ENCODE measurements at places on chromosomes 13 and 19. TPM values are rescaled to one million over a fixed set of nuclear protein-coding genes. Genes with fewer than 3 reads are reported as not detected.

PLPP2 gene
- total RNA-seq, result 104 TPM

AP1M2 gene
- total RNA-seq, result 5.8 TPM

SYNE4 gene
- total RNA-seq, result not detected

ZNF729 gene
- not detected for total RNA-seq

TMEM238 gene
- 1.3 TPM for total RNA-seq

NFIX gene
- 12.4 TPM for total RNA-seq

KLK10 gene
- total RNA-seq, result not detected

- DNase-seq, result no peak
Measured at GRCh38 chr19:3984584-3984907, 717 bp downstream of the EEF2 start.

DNA sequence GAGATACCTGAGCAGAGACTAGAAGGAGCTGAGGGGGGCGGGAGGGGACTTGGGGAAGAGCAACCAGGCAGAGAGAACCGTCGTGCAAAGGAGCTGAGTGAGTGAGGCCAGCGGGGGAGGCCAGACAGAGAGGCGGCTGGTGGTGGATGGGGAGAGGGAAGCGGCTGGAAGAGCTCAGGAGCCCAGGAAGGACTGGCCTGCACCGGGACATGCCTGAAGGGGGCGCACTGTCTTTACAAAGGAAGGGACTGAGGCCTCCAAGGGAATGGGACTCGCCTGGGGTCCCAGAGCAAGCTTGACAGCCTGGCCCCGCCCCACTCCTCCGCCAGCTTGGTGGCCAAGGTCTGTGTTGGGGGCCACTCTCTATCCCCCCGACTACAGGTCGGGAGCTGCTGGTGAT, 14.9 kb downstream of the ONECUT3 start:
- no peak for DNase-seq

GRCh38 chr13:25203127-25203740, 31.1 kb upstream of the AMER2 start:
- no peak for DNase-seq

DNA sequence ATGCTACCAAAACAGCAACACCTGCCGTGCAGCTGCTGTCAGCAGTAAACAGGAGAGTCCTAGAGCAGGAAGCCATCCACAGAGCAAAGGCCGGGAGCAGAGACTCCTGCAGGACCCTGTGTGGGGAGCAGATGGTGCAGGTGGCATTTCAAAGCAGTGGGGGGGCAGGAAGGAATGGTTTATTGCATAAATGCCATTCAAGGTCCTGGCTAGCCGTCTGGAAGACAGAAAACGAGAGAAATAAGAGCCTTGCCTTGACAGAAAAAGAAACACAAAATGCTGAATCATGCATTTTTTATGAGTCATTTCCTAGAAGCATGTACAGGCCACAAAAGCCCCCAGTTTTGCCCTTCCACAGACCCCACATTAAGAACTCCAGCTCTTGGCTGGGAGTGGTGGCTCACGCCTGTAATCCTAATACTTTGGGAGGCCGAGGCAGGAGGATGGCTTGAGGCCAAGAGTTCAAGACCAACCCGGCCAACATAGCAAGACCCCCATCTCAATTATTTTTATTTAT, 5.4 kb downstream of the RSPH6A start:
- peak; percentile 94 for DNase-seq

GRCh38 chr13:114110091-114110829, 22.2 kb downstream of the RASA3 start:
- no peak for DNase-seq

DNA sequence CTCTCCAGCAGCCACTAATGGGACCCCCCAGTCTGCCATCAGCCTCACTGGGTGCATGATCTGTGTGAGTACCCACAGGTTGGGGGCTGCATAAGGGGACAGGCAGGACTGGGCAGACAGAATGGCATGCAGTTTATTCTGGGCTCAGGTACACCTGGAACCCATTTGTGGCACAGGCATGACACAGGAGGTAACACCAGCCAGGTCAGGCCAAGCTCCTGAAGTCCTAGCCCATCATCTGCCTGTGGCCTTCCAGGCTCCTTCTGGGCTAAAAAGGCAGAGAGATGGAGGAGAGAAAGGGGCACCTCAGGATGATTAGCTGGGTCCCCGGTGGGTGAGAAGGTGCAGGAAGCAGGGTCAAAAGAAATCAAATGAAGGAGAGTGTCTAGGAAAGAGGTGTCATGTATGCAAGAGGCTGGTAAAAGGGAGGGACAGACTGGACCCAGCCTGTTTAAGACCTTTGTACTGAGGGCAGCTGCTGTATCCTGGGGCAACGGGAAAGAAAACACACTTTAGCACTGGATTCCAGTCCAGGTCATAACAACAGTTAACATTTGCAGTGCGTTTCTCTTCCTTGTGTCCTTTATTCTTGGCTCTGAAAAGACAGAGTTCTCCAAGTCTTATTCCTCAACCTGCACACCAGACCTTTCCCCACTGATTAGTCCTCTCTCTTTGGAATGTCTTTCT, 20.2 kb upstream of the DGKH start:
- DNase-seq, result no peak

DNA sequence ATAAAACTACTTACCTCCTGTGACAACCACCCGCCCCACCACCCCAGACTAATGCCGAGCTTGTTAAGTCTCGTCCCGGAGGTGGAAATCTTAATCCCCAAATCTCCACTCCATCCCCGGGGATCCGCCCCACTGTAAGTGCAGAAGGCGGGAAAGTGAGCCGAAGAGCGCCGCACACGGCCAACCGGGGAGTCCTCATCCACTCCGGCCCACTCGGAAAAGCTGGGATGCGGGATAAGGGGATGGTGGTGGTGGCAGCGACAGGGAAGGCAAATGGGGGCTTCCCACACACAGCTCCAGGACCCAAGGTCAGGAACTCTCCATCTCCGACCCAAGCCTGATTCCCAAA, 621 bp downstream of the FBL start:
- DNase-seq, result peak; percentile 18

DNA sequence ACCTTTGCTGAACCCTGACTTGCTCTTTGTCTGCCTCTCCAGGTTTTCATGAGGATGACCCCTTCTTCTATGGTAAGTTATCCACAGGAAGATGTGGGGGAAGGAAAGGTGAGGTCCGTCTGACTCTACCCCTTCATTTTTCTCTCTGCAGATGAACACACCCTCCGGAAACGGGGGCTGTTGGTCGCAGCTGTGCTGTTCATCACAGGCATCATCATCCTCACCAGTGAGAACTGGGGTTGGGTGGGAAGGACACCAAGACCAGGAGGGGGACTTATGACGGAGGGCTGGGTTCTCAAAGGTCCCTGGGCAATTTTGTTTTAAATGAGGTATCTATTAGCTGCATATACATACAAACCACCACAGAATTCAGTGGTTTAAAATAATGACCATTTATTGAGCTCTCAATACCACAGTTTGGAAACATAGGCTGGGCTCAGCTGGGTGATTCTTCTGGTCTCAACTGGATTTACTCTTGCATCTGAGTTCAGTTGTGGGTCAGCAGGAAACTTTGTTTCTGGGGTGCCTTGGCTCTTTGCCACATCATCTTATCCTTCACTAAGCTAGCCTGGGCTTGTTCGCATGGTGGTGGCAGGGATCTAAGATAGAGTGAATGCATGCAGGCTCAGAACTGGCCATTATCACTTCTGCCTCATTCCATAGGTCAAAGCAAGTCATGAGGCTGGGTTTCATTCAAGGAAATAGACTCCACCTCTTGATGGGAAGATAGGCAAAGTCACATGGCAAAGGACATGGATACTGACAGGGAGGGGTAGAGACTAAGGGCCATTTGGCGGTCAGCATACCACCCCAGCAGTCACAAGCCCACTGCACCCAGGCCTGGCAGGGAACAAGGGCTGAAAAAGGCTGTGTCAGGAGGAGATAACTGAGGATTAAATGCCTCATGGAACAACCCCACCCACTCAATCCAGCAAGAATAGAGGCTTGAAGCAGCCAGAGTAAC, 11.8 kb downstream of the FXYD5 start:
- DNase-seq, result no peak

- no peak for DNase-seq
Measured at GRCh38 chr19:55075371-55075998, at the start of gene EPS8L1. EPS8L1 (plus strand) TSS chr19:55075869; CDS start chr19:55076445, 576 bp downstream.

DNA sequence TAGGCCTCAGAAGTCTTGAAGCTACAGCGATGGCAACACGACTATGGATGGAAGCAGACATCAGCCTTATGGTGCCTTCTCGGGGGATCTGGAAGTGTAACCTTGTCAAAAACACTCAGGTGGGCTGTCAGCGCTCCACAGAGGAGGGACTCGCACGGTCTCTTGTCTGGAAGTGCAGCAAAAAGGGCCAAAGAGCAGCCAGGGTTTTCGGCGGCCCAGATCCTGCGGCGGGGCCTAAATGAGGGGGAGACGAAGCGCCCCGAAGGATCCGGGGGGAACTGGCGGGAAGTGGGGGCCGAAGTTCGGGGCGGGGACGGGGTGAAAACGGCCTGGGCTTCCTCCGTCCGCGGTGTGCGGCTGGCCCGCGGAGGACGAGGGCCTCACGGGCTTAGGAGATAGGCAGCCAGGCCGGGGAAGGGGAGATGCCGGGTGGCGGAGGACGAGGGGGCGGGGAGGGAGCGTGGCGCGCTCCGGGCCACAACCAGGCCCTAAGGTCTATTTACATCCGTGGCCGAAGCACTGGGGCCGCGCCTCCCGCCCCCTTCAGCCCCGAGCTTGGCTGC, 637 bp downstream of the RANBP3 start:
- no peak for DNase-seq

DNA sequence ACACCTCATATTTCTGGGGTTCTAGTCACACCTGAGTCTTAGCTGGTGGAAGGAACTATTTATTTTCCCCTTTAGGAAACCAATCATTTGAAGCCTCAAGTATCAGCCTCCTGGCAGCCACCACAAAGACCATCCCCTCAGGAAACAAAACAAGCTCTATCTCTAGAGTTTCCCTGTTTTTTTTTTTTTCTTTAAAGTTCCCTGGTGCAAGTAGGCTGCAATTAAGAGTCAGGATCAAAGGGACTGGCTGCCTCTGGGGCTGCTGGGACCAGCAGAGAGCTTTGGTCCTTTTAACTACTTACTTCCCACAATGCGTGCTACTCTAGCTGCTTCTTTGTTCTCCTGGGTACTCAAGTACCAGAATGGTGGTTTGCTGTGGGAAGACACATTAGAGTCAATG, 11.4 kb downstream of the MBNL2 start:
- DNase-seq, result no peak

DNA sequence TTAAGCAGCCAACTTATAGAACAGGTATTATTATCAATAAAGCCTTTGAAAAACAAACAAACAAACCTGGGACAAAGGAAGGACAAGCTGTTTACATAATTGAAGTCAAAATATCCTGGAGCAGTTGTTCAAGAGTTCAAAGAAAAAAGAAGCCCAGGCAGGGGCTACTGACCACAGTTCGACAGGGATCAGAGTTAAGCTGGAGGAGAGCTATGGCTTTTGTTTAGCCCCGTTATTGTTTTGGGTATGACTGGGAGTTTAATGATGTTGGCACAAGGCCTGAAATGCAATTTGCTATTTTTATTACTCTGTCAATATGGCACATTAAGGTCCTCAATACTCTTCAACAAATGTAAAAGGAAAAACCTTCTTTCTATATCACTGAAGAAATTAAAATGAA, 624.4 kb upstream of the KLHL1 start:
- DNase-seq, result no peak

DNA sequence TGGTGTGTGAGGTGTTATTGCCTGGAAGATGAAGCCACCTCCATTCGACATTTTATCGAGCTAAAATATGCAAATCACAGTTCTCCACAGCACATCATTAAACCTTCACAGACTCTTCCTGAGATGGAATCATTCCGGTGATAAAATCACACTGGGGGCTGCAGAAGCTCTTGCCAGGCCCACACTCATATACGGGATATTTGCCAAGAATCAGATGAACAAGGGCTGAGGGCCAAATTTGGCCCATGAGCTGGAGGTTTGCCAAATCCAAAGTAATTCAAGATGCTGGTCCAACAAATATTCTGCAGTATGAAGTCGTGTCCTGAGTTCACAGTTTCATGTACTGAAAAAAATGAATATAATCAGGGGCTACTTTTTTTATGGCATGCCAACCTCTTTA, 16.7 kb upstream of the RXFP2 start:
- no peak for DNase-seq

DNA sequence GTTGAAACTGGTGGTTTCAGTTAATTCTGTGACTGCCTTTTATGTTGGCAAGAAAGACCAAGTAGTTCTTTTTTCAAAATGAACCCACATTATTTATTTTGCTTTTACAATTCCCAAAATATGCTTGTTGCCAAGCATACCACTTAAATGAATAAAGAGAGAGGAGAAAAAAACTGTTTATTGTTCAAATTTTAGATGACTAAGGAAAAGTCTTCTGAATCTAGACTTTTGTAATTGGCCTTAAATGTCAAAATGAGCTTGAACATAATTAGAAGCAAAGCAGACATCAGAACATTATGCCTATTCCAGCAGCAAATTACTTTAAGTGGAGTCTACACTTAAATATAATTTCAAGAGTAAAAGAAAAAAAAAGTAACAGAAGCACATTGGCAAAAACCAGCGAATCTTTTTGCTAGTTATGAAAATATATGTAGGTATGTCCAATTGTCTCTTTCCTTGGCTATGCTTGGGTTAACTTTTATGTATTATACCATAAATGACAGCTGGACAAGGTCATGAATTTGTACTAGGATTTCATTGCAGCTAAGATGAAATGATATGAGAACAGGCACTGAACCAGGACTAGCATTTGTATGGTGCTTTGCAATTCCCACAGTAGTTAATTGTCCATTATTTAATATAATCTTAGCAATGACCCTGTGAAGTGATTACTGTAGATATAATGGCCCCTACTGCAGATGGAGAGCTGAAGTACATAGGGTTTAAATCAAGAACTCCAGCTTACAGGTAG, 211.9 kb downstream of the NALCN start:
- no peak for DNase-seq

DNA sequence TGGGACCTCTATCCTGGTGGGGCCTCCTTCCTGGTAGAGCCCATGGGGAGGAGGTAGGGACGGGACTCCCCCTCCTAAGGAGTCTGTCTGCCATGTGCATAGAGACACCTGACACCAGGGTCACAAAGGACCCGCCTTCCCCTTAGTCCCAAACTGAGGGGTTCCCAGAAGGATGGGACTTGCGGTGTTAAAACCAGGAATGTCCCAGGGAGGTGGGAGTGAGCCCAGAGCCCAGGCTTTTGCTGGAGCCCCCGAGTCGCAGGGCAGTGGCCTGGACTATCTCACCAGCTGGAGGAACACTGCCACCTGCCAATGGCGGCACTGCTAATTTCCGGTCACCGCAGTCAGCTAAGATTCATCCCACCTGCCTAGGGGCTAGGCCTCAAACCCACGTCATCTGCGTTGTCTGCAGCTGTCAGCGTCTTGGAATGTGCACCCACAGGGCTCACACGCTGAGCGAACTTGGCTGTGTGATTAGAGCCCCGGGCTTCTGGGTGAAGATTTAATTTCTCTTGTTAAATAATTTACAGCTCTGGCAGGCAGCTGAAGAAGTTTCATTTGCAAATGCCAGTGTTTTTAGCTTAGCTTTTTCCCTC, 31.9 kb upstream of the ATP11A start:
- peak; percentile 27 for DNase-seq

- no peak for DNase-seq
Measured at GRCh38 chr19:55552206-55552605, 6.9 kb upstream of the SBK3 start.

DNA sequence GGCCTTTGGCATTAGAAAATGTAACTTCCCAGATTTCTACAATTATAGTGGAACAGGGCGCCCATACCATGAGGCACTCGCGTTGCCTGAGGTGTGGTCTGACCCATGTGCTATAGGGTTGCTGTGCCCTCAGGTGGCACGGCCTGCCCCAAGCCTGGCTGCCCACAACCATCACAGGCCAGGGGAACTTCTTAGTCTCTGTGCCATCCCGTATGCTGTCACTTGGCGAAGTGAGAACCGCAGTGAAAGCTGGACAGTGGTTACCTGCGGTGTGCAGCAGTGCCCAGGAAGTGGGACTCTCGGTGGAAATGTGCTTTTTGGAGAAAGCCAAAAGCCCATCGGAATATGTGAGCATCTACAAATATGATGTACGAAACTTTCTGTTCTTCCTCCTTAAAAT, 88.2 kb upstream of the GPR183 start:
- DNase-seq, result no peak
